ENCODE measurements at places on chromosomes 7 and 10.

GRCh38 chr10:27743012-27743876 is 2.4 kb downstream of the MKX start:
- no peak for DNase-seq

GRCh38 chr7:18257711-18258110 is 230.1 kb upstream of the PRPS1L1 start:
- DNase-seq, result no peak

DNA sequence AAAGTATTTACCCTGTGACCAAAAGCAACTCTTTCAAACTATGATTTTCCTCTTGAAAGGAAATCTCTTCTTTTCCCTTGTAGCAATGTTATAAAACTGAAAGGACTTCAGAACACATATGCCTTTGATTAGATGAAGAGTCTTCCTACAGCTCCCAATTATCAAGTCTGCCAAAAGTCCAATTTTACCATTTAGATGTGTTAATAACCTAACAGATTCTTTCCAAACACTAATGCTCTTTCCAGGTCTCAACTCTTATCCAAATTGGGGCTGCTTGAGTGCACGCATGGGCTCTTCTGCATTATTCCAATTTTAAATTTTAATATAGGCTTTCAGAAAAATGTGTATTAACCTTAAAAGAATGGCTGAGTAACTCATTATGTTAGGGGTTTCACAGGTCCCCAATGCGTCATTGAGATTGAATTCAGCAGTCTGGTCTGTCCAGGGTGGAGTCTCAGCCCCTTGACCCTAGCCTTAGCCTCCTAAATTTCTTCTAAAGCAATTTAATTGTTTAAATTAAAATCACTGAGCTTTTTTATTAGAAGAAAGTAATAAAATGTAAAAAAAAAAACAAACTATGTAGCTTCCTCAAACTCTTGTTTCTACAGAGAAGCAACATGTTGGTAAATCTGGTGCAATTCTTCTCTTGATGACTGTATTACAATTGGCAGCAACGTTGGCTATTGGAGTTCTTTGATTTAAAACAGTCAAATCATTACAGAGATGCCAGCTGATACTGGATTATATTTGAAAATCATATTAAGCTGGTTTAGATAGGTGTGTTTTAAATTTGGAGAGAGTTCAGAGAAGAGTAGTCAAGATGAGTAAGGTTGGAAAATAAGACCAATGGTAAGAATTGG is 170.4 kb downstream of the DKK1 start:
- DNase-seq, result no peak

GRCh38 chr10:50511492-50512213 is 112.1 kb downstream of the SGMS1 start:
- DNase-seq, result no peak

GRCh38 chr7:8724080-8724718 is 290.8 kb downstream of the NXPH1 start:
- DNase-seq, result peak; percentile 22

- DNase-seq, result no peak
These were observed 63.5 kb upstream of the SLC39A12 start for GRCh38 chr10:17888189-17888588.

DNA sequence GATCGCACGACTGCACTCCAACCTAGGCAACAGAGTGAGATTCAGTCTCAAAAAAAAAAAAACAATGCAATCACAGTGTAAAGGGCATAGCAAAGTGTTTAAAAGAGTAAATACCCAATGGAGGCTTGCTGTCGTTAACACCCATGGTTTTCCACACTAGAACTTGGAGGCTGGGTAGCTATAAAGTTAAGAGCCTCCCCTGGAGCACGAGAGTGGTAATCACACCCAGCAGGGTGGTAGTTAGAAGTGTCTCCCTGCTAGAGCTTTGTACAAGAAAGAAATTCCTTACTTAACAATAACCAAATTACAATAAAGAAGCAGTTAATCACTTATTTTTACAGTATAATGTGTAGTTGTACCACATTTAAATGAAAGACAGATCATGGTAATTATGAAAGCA is 1078.9 kb downstream of the NRG3 start:
- DNase-seq, result no peak

- no peak for DNase-seq
These were observed 1.0 kb downstream of the FAM107B start for GRCh38 chr10:14773551-14774213.

- no peak for DNase-seq
These were observed 33.9 kb upstream of the EEPD1 start for GRCh38 chr7:36119005-36119706.

DNA sequence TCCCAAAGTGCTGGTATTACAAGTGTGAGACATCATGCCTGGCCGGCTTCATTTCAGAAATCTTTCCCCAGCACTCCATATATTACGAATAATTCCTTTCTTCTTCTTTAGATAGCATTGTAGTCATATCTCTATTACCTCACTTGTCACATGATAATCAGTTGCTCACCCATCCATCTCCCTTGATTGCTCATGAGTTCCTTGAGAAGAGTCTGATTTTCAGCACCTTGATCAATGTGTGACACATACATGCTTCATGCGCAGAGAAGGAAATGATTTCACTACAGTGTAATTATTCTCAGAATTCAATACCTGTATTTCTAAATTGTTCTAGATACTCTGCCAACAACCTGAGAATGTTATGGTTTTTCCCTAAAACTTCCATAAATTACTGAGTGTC is 26.7 kb upstream of the GGCT start:
- no peak for DNase-seq

- DNase-seq, result no peak
These were observed 459.0 kb upstream of the STEAP1 start for GRCh38 chr7:89695241-89695640.

DNA sequence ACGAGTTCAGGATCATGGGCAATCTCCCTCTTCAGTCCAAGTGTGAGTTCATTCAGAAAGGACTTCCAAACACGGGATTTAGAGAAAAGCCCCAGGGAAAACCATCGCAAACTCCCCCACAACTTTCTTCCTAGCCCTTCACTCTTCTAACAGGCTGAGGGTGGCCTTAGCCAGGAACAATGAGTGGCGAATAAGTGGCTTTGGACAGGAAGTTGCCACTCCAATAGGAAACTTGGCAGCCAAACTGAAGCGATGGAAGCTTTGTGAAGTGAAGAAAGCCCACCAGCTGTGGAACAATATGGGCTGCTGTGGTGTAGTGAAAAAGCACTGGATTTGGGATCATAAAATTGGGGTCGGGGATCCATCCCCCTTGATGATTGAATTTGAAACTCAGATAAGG is 193.2 kb downstream of the TEX36 start:
- no peak for DNase-seq

DNA sequence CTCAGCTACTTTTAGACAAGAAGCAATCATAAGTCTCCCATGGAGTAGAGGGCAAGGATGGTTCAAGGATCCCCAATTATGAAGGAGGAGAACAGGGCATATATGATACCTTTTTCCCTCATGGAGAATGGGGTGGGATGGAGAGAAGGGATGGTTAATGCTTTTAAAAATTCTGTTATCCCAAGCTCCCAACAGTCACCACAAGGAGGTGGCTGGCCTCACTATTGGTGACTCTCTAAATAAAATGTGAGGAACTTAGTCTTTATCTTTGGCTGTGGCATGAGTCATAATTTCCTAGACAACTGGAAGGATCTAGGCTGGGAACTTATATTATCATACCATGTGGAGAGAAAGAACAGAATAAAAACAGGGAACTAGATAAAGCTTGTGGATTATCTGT is 297.0 kb downstream of the PHTF2 start:
- DNase-seq, result no peak

GRCh38 chr10:112247791-112248190 is 35.4 kb upstream of the TECTB start:
- DNase-seq, result no peak

DNA sequence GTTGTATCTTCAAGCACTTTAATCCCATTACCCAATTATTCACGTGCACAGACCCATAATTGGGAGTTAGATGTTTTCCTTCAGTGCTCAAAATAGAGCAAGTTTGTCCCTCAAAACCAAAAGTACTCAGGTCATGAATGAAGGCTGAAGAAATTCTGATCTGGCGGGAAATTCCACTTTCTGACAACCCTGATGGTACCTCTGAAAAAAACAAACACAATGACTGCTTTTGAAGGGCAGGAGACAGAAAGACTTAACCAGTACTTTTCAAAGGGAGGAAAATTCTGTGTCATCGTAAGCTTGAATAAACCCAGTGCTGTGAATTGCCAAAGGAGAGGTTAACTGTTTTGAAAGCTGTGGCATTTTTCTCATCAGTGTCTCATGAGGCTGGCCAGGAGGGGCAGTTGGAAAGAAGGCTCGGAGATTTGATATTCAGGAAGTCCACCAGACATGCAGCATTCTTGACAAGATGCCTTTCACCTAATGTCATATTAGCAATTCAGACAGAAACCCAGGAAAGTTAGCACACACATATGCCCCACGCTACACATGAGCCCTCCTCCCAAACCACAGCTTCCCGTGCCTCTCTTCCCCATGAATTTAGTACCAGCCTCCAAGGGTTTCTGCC is 347.0 kb downstream of the KCNMA1 start:
- no peak for DNase-seq

DNA sequence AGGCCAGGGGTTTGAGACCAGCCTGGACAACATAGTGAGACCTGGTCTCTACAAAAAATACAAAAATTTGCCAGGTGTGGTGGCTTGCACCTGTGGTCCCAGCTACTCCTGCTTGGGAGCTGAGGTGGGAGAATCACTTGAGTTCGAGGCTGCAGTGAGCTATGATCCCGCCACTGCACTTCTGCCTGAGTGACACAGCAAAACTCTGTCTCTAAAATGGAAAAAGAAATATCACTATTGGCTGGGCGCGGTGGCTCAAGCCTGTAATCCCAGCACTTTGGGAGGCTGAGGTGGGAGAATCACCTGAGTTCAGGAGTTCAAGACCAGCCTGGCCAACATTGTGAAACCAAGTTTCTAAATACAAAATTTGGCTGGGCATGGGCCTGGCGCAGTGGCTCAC is 44.9 kb upstream of the RASGEF1A start:
- no peak for DNase-seq

DNA sequence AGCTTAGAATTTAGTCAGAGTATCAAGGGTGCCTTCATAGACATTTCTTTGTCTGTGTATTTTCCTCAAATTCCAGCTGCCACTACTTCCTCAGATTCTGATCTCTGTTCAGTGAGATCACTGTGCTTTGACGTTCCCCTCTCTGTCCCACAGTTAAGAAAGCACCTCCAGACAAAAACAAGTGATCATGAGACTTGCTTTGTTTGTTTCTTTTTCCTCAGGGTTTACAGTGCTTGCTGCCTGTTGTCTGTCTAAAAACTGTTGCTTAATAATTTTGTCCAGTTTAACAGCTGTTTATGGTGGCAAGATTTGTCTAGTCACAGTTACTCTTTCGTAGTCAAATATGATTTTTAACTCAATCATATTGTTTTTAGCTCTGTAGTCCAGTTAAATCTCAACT is 29.1 kb downstream of the TRUB1 start:
- DNase-seq, result no peak
